ENCODE measurements at places on chromosomes 5 and 9. TPM values are rescaled to one million over a fixed set of nuclear protein-coding genes. Genes with fewer than 3 reads are reported as not detected.
A peak's percentile ranks its signal among the peaks of the same experiment; 100 is the strongest.

ELOVL7 gene
- total RNA-seq: not detected

CD274 gene
- 0.15 TPM for total RNA-seq

PLCXD3 gene
- not detected for total RNA-seq

GABRA1 gene
- not detected for total RNA-seq

ALG2 gene
- 35.2 TPM for total RNA-seq

COL5A1 gene
- 15.9 TPM for total RNA-seq

- DNase-seq: no peak
Measured at GRCh38 chr9:79764374-79764773, 192.6 kb downstream of the TLE4 start.

- DNase-seq: no peak
Measured at GRCh38 chr5:57736716-57737115, 254.1 kb upstream of the ACTBL2 start.

DNA sequence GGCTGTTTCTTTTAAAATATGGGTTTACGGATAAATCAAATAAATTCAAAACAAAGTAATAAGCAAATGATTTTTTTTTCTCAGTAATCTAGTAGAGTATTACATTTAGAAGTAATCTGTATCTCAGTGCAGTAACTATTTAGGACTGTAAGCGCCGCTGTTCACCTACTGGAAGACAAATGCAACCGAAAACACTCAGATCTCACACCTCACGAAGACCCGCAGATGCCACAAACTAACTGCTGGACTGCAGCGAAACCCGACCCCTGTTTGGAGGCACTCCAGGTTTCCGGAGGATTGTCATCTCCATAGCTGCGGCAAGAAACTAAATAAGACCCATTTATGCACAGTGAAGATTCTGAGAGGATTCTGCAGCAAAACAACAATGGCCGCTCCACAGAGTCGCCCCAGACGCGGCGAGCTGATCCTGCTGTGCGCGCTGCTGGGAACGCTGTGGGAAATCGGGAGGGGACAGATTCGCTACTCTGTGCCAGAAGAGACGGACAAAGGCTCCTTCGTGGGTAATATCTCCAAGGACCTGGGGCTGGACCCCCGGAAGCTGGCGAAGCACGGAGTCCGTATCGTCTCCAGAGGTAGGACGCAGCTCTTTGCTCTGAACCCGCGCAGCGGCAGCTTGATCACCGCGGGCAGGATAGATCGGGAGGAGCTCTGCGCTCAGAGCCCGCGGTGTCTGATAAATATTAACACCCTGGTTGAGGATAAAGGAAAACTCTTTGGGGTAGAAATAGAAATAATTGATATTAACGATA lies at the start of gene PCDHGA8:
PCDHGA8 (plus strand) TSS at position 205 of the 770 bp plus-strand sequence; CDS start at position 386, 181 bp downstream.
- peak; percentile 41 for DNase-seq

- no peak for DNase-seq
Measured at GRCh38 chr5:16687898-16688297, 71.1 kb upstream of the RETREG1 start.

GRCh38 chr5:20611620-20612019 lies 623.6 kb upstream of the CDH18 start:
- DNase-seq: no peak

DNA sequence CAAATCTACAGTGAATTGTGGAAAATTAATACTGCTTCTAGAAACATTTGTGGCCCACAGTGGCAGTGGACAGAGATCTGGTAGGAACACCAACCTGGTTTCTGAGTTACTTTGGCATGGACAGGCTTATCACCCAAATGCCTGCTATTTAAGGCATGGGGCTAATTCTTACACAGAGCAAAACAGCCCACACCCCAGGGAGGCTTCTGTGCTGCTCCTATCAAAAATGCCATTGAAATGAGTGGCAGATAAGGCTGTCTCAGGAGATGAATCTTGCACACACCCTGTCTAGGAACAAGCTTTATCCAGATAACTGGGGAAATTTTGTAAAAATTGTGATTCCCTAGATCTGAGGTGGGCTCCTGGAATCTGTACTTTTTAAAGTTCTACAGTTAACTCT lies 307.1 kb downstream of the TLE1 start:
- DNase-seq: no peak

DNA sequence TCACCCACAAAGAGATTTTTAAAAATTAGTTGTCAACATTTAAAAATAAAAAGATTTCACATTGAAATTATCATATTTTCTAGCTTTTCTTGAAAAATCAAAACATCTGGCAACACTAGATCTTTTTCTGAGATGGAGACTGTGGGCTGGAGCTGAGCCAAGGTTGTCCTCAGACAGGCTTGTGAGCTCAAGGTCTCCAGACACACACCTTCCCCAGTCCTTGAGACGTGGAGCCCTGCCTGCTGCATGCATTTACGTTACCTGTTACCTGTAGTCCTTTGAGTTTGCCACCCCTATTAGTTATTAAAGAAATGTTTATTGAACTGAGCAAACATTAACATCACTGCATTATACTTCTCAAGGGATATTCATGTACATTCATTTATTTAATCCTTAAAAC lies 87.5 kb upstream of the TLE1 start:
- DNase-seq: no peak

DNA sequence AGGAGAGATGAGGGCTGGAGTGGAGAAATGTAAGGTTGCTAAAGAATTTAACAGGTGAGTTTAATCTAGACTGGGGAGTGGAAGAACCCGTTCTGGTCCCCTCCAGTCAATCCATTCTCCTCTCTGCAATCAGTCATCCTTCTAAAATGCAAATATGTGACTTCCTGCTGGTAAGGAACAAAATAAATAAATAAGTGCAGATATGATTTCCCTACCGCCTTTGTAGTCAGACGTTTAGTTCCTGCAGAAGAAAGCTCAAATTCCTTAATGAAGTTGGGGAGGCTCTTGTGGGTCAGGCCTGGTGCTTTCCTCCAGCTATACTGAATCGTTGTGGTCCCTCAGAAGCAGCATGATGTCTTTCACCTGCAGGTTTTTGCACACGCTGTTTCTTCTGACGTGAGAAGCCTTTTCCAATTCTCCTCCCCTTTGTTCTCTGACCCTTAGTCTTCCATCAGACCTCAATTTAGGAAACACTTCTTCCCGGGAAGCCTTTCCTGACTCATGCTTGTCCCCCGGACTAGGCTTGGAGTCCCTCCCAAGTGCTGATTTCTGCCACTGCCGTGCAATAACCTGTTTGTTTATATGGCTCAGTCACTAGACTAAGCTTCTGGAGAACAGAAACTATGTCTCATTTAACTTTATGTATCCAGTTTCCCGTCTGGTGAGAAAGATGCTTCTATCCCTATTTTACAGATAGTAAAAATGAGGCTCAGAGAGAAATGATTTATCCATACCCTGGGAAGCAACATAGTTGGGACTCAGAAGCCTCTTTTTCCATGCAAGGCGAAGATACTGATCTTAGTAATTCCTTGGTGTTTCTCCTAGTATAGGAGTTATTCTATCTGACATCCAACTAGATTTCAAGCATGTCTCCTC lies 1.3 kb downstream of the ATP6V1G1 start:
- peak; percentile 20 for DNase-seq

DNA sequence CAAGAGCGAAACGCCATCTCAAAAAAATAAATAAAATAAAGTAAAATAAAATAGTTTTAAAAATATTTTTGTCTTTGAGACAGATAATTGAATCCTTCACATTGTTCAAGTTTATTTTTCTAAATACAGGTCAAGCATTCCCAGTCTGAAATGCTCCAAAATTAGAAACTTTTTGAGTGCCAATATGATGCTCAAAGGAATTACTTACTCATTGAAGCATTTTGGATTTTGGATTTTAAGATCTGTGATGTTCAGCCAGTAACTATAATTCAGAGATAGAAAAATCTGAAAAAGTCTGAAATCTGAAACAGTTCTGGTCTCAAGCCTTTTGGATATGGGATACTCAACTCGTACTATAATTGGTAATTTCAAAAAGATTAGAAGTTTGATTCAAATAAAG lies 39.8 kb downstream of the RBM27 start:
- DNase-seq: no peak

DNA sequence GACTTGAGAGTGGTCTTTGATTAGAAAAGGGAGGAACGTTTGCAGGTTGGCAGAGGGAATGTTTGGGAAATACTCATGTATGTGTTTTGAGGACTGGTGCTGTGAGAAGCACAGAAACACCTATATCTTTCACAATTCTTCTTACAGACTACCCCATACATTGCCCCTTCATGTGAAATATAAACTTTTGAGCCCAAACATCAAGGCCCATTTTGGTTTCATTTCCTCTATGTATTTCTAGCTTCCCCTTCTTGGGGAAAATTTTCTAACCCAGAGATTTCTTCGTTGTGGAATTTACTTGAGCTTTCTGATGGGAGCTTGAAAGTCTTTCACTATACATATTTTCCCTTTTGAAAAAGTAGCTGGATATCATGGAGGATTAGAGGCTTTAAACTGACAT lies 67.6 kb downstream of the FYB1 start:
- no peak for DNase-seq

DNA sequence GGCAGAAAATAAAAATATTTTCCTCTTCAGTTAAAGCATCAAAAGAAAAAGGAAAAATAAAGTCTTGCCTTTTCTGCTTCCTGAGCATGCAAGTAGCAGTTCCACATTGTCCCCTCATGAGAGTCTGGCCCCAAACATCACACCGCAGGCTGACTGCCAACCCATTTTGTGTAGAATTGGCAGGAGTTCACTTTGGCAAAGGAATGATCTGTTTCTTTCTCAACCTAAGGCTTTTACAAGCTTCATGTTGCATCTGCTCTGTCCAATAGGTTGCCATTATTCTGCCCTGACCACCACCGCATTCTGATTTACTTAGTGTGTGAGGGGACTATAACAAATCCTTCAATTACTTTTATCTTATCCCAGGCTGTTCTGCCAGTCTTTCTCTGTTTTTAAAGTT lies 249.5 kb downstream of the ISL1 start:
- DNase-seq: no peak

- no peak for DNase-seq
Measured at GRCh38 chr5:159385536-159385935, 55.2 kb upstream of the IL12B start.

DNA sequence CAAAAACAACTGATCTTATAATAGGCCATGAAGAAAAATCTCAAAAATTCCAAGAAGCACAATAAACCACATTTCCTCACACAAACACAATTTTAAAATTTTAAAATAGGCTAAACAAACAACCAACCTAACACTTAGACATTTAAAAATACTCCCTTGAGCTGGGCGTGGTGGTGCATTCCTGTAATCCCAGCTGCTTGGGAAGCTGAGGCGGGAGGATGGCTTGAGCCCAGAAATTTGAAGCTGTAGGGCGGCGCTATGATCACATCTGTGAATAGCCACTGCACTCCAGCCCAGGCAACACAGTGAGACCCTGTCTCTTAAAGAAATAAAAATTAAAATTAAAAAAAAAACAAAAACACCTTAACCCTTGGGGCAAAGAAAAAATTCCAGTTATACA lies 36.9 kb upstream of the TESK1 start:
- DNase-seq: no peak

DNA sequence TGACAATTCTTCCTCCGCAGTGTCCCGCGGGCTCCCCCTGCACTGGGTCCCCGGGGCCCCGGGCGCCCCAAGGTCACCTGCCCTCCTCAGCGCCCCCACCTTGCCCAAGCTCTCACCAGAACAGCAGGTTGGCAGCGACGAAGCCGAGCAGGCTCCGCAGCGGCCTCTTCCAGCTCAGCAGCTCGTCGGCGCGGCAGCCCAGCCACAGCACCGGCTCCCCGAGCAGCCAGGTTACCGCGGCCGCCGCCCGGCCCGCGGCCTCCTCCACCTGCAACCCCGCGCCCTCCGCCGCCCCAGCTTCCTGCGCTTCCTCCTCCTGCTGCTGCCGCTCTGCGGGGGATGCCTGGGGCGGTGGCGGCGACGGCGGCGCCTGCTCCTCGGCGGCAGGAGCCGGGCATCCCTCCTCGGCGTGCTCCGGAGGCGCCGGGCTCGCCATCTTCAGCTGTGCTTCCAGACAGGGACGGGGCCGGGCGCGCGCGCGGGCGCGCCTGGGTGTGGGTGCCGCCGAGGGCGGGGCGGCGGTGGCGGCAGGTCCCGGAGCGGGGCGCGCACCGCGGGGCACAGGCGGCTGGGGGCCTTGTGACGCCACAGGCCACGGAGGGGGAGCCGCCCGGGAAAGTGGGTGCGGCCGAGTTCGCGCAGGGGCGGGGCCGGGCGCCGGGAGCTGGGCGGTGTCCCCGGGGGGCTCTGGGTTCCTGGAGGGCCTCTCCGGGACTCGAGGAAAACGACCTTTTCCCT lies at the start of gene RETREG1:
RETREG1 (minus strand) TSS at position 462 of the 738 bp plus-strand sequence; CDS start at position 436, 26 bp downstream.
- DNase-seq: peak; percentile 33

DNA sequence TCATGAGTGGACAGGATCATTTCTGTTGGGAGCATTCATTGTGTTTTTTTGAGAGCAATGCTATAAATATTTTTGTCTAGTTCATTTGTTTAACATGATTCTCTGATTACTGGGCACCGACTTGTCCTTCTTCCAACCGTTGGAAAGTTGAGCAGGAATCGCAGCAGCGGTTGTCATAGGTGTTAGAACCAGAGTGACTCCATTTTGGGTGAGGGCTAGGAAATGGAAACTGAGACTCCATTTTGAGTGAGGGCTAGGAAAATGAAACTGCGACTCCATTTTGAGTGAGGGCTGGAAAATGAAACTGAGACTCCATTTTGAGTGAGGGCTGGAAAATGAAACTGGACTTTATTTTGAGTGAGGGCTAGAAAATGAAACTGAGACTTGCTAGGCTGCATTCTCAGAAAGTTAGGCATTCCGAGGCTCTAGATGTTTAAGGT lies 100.6 kb downstream of the ICE1 start:
- DNase-seq: peak; percentile 8

GRCh38 chr5:400282-401145 lies 42.5 kb upstream of the EXOC3 start:
- no peak for DNase-seq

DNA sequence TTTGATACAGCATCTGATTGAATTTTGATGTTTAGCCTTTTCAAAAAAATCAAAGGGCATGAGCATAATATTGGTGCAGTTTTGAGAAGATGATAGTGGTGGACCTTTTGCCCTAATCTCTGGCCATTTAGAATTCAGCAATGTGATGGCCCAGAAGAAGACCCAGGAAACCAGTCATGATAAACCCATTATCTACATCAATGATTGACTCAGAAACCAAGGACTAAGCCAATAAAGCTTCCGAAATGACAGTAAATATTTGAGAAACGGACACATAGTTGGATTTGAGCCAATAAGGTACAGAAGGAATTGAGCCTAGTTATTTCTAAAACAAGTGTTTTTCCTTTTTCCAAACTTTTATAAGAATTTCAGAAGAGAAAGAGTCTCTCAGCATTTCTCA lies 1158.8 kb upstream of the DMAC1 start:
- DNase-seq: no peak

- DNase-seq: no peak
Measured at GRCh38 chr5:6434731-6435130, 13.9 kb upstream of the UBE2QL1 start.

All from OCI-LY7 (cell line).